ENCODE measurements at places on chromosomes 13 and 19.
A peak's percentile ranks its signal among the peaks of the same experiment; 100 is the strongest.

DNA sequence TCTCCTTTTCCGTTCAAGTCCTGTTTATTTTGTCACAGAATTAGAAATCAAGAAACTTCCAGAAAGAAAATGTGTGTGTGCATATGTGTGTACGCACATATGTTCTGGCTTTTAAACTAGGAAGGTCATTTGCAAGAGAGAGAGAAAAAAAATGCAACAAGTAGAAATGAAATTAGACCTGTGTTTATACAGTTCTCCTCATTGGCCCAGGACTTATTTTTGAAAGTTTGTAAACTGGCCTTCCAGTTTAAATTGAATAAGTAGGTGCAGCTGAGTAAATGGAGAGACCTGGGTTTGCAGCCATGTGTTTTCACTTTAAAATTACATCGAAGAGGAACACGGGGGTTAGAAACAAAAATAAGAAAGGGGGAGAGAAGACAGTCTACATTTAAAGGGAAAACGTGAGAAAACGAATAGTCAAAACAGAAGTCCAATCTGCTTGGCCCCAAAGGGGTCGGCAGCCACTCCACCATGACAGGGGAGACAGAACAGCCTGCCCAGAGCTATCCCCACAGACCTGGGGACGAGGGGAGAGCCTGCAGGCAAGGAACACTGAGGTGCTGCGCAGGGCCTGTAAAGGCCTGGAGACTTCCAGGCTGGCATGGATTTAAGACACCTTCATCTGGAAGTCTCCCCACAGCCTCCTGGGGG lies 216.8 kb upstream of the MAB21L1 start:
- no peak for DNase-seq

GRCh38 chr19:45040059-45040771 lies 1.4 kb downstream of the CLASRP start:
- no peak for DNase-seq

DNA sequence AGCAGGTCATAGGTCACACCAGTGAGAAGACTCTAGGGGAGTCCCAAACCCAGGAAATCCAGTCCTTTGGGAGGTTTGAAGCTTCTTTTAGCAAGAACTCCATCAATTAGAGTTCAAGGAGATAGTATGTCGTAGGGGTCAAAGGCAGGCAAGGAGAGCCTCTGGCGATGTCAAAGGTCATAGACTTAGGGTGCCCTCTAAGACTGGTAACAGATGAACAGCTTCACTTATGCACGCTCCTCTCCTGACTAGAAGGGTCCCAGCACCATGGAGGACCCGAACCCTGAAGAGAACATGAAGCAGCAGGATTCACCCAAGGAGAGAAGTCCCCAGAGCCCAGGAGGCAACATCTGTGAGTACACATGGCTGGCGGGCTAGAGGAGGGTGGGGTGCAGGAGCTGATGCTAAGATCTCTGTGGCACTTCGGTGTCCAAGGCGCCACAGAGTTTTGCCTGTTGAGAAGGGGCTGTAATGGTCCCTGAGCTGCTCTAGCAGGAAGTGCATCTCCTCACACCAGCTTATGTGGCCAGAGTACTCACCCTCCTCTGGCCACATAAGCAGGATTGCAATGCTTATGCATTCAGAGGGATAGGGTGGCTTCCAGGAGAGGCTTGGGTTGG lies 557 bp downstream of the ZNF576 start:
- DNase-seq: no peak

GRCh38 chr19:35090506-35091214 lies 25.0 kb upstream of the FXYD3 start:
- DNase-seq: peak; percentile 30

- DNase-seq: no peak
Measured at GRCh38 chr13:94318418-94318817, 161.1 kb downstream of the DCT start.

- DNase-seq: no peak
Measured at GRCh38 chr19:24054044-24054935, 32.7 kb upstream of the ZNF254 start.

GRCh38 chr19:9793071-9793591 lies 24.6 kb upstream of the ZNF846 start:
- no peak for DNase-seq

- no peak for DNase-seq
Measured at GRCh38 chr19:40314656-40315055, 29.5 kb upstream of the AKT2 start.

DNA sequence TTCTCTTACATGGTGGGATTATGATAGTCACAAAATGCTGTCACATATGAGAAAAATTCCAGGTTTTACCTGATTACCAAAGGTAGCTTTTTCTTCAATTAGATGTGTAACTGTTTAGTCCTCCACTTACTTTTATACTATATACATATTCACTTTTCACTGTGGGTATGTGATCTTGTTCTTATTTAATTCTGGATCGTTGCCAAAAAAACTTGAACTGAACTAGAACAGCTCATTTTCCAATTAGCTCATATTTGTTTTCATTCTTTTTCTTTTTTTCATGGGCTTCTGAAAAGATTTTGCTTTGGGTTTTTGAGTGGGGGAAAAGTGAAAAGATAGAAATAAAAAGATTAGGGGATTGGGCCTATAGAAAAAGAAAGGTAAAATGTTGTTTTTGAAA lies 291.9 kb downstream of the NDFIP2 start:
- DNase-seq: no peak

DNA sequence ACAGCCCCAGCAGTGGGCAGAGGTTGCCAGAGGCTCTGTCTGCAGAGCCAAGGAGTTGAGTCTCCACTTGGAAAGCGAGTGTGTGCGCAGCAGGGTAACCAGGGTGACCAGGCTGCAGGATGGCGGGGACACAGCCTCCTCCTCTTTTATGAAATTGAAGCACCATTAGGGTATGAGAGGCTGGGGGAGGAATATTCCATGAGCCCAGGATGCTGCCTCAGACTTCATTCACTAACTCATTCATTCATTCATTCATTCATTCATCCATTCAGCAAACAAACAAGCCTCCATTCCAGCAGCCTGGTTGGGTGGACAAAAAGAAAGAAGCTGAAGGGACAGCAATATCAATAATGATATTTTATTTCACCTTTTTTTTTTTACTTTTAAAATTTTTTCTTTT lies 6.6 kb upstream of the LMTK3 start:
- DNase-seq: no peak

GRCh38 chr19:588741-589692 lies 664 bp upstream of the HCN2 start:
- DNase-seq: no peak

GRCh38 chr19:12882589-12882988 lies 1.3 kb upstream of the DNASE2 start:
- no peak for DNase-seq

- no peak for DNase-seq
Measured at GRCh38 chr13:25980255-25980654, 71.6 kb downstream of the SHISA2 start.

- no peak for DNase-seq
Measured at GRCh38 chr13:25775986-25776385, 275.8 kb downstream of the SHISA2 start.

- no peak for DNase-seq
Measured at GRCh38 chr19:43765109-43765876, 10.5 kb upstream of the SMG9 start.

- DNase-seq: no peak
Measured at GRCh38 chr13:37179645-37180044, 74.2 kb upstream of the CSNK1A1L start.

DNA sequence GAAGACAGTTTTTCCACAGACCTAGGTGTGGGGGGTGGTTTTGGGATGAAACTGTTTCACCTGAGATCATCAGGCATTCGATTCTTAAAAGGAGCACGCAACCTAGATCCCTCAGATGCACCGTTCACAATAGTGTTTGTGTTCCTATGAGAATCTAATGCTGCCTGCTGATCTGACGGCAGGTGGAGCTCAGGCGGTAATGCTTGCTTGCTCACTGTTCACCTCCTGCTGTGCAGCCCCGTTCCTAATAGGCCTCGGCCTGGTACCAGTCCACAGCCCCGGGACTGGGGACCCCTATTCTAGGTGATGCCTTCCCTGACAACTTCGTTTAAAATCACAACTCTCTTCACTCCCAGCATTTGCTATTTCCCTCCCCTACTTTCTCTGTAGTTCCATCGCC lies 149.6 kb downstream of the IER2 start:
- DNase-seq: no peak

DNA sequence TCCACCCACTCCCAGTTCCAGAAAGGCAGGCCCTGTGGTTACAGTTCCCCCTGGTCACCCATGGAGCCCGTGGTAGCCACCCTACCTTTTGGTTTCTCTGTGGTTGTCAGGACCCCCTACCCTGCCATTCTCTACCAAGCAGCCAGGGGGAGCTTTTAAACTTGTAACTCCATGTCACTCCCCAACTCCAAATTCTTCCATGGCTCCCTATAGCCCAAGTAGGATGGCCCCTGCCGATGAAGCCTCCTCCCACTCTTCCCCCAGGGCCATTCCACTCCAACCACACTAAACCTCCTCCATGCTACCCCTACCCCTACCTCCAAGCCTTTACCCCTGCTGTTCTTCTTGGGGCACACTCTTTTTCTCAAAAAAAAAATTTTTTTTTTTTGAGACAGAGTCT lies 2.2 kb downstream of the S1PR2 start:
- DNase-seq: no peak

GRCh38 chr13:34431827-34432581 lies 510.1 kb upstream of the NBEA start:
- no peak for DNase-seq

GRCh38 chr13:99218969-99219368 lies 18.3 kb downstream of the UBAC2 start:
- no peak for DNase-seq

GRCh38 chr19:8088752-8089663 lies 36.4 kb downstream of the CCL25 start:
- no peak for DNase-seq

DNA sequence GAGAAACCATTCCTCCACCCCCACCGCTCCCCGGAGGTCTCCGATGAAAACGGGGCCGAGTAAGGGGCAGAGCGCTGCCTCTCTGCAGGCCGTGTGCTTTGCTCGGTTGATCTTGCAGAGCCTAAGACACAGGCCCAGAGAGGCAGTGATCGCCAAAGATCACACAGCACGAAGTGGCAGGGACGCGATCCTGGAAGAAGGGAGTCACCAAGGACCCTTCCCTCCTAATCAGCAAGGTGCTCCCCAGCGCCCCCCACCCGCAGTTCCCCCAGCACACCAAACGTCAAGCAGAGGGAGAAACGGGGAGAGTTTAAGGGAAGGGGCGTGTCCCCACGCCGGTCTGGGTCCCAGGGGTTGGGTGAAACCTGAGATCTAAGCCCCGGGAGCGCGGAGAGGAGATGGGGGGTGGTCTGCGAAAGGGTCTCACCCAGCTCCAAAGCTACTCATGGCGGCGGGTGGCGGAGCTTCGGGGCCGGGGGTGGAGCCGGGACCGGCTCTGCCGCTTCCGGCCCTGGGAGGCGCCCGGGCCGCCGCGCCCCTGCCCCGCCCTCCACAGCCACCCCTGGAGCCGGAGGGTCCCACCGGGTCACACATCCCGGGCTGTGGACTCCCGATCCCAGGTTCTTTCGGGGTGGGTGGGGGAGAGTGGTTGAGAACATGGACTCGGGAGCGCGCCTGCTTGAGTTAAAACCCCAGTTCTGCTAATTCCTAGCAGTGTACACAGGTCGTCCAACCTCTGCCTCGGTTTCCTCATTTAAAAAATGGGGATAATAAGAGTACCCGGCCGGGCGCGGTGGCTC lies at the start of gene EML2:
Gene EML2, minus strand, starts transcription at position 468 of the 800 bp plus-strand sequence. Its CDS starts 21 bp downstream, at position 447.
- no peak for DNase-seq

DNA sequence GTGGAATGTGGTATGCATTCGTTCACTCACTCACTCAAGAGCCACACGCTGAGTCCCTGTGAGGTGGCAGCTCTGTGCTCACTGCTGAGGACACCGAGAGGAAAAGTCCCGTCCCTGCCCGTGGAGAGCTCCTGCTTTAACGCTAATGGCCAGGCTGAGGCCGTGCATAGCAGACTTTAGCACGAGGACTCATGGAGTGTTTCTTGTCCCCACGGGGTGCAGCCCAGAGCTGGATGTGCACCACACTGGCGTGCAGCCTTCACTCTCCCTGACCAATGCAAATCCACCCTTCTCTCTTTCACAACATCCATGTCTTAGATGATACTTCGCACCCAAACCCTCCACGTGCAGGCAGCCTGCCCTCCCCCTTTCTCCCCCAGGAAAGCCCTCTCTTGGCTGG lies 159.6 kb upstream of the ZNF536 start:
- no peak for DNase-seq

Measured in KG1 (cell line).